ENCODE measurements at places on chromosomes 4 and X.

DNA sequence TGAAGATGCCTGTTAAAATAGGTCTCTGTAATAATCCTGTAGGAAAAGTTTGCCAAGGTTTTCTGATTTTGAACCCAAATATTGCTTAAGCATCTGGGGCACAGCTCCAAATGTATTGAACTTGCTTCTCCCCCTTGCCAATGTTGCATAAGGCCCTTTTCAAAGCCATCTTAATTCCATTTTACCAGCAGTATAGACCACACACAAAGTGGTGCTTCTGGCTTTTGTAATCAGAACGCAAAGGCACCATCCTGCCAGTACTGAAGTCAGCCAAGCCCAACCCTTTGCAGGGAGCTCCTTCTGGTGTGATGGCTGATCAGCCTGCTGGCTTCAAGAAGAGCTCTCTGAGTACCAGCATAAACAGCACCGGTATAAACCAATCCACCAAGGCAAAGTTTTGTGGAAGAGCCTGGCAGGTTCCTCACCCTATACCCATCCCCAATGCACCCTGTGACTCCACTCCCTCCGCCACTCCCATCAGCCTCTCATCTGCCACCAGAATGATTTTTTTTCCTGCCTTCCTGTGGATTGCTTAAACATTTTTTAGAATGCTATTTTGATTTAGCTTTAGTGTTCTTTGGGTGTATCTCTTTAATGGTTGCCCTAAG, 39.2 kb upstream of the USP9X start:
- no peak for DNase-seq

GRCh38 chrX:135327299-135327698, 18.0 kb downstream of the ETDC start:
- no peak for DNase-seq

DNA sequence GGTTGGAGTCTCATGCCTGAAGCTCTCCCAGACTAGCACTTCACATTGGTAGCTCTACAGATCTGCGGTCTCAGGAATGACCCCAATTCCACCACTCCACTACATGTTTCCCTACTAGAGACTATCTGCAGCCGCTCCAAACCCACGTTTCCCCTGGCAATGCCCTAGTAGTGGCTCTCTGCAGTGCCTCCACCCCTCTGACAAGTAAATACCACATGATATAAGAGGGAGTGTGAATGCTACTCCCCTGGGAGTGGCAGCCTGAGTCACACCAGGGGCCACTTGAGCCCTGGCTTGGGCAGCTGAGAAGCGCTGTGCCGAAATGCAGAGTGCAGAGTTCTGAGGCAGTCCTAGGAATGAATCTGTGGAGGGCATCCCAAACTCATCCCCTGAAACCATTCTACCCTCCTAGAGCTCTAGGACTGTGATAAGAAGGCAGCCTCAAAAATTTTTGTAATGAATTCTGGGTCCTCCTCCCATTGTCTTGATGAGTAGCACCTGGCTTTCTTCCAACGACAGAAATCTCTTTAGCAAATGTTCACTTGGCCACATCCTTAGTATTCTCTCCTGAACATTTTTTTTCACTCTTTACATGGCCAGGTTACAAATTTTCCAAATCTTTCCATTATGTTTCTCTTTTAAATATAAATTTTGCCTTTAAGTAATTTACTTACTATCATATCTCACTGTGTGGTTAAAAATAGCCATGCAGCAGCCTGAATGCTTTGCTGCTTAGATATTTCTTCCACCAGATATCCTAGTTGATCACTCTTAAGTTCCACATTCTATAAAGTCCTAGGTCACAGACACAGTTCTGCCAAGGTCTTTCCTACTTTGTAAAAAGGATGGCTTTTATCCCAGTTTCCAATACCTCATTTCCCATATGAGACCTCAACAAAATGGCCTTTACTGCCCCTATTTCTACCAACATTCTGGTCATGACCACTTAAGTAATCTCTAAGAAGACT, 160.2 kb upstream of the CPEB2 start:
- DNase-seq, result no peak

GRCh38 chrX:55159551-55159950, 60.6 kb upstream of the PAGE5 start:
- no peak for DNase-seq

DNA sequence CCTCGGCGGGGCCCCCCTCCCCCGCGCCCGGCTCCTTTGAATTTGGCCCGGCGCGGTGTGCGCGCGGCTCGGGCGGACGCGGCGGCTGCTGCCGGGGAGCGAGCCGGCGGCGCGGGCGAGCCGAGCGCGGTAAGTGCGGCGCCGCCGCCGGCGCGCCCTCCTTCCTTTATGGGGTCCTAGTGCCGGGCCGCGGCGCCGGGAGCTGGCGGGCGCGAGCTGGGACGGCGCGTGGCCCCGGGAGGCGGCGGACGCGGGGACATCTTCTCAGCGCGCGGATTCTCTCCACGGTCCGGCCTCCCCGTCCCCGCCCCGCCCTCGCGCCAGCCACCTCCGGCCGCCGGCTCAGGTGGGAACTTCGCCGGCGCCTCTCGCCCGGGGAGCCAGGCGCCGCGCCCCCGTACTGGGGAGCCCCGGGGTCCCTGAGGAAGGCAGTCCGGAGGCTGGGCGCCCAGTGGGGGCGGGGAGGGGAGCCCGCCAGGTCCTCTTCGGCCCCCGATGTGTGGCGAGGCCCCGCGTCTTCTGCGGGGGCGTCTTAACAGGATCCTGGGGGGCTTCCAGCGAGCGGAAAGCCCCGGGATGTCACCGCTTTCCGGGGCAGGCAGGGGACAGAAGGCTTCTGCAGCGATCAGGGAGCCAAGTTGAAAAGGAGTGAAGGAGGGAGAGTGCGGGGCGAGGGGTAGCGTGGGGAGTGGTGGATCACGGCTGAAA, 98.4 kb upstream of the TENM3 start:
- DNase-seq, result no peak

DNA sequence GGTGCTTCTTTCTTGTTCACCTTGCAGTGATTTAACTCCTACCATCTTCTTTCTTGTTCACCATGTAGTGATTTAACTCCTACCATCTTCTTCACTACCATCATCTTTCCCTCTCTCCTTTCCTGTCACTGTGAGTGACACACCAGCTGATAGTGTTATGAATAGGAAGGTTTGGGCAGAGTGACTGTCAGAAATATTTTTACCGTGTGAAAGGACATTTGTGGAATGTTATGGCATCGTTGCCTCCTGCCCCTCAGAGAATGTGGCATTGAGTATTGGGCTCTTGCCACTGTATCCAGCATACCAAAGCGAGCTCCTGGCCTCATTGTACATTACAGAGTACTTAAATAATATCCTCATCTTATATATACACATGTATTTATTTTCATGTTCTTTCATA, 90.8 kb upstream of the AMOT start:
- DNase-seq, result no peak

DNA sequence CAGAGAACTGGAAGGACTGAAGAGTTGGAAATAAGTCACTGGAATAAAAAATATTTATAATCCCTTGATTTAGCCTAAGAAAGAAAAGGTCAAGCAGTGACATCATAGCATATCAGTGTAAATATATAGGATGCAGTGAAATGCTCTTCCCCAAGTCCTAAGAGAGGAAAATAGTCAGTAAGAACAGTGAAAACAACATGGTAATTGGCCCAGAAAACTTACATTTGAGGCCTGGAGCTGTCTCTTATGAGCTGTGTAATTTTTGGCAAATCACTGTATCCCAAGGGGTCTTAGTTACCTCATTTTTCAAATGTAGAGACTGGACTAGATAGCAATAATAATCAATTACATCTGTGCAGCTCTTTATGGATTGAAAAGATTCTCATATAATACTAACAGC, 255.7 kb upstream of the AR start:
- no peak for DNase-seq

- no peak for DNase-seq
Observed at GRCh38 chr4:24858026-24858425, 54.8 kb downstream of the CCDC149 start.

DNA sequence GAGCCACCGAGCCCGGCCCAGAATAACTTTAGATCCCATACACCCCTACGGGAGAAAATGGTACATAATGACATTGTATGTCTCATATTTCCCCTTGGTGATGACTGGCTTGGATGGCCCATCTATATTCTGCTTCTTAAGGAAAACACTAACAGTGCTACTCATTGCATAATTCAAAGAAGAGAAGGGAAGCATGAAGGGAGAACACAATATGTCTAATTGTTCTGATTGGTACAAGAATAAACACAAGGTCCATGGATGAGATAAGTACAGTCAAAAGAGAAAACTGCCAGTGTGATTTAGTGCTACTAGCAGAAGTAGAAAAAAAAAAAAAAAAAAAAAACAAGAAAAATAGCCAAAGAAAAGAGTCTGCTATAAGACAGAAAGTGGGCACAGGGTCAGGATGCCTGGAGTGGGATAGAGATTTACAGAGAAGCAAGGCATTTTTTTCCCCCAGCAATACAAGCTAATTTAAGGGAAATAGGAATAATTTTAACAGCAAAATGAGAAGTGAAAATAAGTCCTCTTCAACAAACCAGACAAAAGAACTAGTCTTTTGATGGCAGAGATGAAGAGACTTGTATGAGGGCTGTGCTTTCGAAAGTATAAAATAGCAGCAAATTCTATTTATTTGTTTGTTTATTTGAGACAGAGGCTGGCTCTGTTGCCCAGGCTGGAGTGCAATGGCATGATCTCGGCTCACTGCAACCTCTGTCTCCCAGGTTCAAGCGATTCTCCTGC, 96.5 kb upstream of the MAP3K15 start:
- no peak for DNase-seq

DNA sequence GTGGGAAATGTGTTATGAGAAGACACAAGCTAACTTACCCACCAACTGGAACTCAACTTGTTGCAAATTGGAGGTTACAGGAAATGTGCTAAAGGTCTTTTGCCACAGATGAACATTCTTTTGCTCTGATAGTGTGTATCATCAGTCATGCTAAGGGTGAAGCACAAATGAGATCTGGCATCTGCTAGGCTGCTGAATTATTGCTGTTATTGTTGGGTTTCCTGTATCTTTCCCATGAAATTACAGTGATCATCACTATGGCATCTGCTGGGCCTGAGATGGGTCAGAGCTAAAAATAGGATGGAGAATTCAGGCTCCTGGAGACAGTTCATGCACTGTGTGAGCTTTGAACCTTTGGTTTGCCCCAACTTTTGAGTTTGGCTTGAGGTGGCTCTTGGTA, 124.5 kb downstream of the NPNT start:
- no peak for DNase-seq

DNA sequence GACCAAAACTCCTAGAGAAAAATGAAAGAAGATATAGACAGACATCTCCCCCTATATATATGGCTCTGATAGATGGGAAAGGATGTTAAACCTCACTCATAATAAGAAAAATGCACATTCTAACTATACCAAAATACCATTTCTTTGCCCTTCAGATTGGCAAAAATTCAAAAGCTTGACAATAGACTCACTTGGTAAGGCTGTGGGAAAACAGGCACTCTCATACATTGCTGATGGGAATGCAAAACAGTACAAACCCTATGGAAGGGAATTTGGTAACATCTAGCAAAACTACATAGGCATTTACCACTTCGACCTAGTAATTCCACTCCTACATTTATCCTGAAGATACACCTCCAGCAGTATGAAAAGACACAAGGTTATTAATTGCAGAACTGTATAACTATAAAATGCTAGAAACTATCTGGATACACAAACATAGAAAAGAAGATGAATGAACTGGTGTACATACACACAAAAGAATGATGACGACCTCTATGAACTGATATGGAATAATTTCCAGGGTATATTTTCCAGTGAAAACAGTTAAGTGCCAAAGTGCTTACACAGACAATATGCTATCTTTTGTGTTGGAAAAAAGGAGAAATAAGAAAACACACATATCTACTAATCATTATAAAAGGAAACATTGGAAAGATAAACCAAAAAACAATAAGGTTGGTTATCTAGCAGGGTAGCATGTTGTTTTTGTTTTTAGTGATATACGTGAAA, 48.5 kb downstream of the WDFY3 start:
- no peak for DNase-seq

DNA sequence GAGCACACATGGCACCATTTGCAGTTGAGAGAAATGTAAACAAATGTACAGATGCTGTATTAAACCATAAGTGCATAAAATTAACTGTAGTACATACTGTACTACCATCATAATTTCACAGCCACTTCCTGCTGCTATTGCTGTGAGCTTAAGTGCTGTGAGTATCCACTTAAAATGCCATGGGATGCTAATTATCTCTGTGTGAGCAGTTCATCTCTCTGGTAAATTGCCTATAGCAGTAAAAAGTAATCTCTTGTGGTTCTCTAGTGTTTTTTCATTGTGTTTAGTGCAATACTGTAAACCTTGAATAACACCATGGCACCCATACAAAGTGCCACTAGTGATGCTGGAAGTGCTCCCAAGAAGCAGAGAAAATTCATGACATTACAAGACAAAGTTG, 9.9 kb upstream of the SCOC start:
- no peak for DNase-seq

- no peak for DNase-seq
Observed at GRCh38 chrX:125137521-125137920, 182.2 kb upstream of the TEX13C start.

- no peak for DNase-seq
Observed at GRCh38 chr4:102392033-102392744, 46.9 kb upstream of the SLC39A8 start.
